Muscle of leg (tissue), 16 donors: ENCODE measurements at places on chromosomes 16 and 17.

DNA sequence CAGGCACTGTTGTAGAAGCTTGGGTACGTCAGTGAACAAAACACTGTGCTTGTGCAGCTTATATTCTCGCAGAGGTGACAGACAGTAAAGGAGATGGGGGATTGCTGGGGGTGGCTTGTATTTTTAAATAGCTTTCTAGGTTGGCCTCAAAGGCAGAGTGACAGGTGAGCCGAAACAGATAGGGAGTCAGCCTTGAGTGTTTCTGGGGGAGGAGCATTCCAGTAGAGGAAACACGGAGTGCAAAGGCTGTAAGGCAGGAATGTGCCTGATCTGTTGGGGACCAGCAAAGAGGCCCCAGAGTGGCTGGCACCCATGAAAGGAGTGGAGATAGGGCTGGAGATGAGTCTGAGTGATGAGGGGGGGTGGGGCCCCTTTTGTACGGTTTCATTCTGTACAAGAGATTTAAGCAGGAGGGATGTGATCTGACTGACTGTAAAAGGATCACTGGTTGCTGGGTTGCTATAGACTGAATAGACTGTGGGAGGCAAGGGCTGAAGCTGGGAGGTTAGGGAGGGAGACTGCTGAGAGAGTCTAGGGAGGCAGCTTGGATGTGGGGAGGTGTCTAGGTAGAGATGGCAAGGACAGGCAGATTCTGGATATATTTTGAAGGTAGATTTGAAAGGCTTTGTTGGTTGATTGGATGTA, 15.2 kb downstream of the NUP93 start:
- no peak for DNase-seq

DNA sequence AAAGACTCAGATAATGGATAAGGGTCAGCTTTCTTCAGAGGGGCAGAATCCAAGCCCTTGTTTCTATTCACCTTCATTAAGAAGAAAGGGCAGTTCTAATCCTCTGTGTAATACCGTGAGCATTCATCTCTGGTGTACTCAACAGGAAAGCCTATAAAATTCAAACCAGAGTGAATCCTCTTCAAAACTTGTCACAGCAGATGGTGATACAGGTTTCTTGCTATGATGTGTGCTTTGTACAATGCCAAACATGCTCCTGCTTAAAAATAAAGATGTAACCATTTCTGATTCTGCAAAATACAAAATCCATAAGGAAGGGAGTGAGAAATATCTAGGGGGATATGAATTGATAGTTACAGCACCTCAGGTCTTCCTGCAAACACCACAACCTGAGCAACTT, 49.7 kb downstream of the CYTH1 start:
- no peak for DNase-seq

DNA sequence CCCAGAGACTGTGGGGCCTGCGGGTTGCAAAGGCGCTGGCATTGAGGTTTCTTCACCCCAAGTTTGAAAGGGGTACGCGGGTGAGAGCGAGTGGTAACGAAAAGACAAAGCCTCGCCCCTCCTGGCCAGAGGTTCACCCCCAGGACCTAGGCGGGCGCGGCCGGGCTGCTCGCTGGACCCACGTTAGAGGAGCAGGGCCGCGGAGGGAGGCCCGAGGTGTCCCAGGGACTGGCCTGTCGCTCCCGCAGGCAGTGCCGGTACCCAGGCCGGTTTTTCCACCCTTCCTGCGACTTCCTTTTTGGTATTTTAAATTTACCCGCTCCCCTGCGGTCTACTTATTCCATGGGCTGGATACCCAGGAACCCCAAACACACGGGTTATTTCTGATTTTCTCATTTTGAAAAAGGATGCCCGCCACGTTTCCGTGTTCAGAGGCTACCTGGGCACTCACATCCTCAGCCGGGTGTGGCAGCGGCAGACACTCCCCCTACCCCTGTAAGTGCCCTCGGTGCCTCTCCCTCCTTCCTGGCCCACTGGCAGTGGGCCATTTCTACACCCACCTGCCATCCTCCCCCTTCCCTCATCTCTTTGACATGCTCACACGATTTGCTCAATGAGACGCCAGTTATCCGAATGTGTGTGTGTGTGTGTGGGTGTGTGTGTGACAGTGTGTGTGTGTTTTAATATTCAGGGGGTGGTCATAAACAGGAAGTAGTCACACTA, 1.6 kb upstream of the FOXL1 start:
- no peak for DNase-seq

- DNase-seq: no peak
Measured at GRCh38 chr16:48246066-48246465, 1.3 kb downstream of the ABCC11 start.

DNA sequence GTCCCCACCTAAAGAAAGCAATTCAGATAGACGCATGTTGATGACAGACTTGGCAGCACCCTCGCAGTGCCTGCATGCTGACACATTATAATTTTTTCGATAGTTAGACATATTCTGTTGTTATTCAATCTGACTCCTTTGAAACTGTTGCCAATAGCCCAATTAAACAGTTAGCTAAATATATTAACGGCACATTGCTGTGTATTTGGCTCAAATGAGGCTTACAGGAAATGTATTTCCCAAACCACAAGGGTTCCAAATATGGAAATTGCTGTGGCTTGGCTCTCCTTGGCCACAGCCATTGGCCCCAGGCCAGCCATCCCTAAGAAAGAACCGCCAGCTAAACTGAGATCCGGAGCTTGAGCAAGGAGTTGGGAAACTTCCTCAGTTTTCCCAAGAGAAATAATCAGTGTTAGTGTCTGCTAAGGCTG, 31.1 kb downstream of the C16orf82 start:
- peak; percentile 82 for DNase-seq

DNA sequence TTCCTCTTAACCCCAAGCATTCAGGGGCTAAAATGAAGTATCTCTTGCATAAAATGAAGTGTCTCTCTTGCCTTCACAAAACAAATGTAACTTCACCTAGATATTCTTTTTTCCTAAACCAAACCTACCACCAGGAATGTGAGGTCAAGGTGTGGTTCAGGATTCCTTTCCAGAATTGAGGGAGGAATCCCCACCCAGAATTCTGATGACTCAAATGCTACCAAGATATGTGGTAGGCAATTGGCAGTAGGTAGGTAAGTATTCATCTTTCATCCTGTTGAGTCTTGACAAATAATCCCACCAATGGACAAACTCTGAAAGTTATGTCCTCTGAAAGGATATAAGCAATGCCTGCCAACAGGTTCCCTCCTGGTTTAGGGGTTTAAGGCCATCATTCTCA, 26.2 kb downstream of the TRIM16 start:
- no peak for DNase-seq

- peak; percentile 55 for DNase-seq
Measured at GRCh38 chr17:16328997-16329396, 24.3 kb downstream of the CENPV start.
